GM23248 (cell line): ENCODE measurements at places on chromosomes 16 and 17.

- no peak for DNase-seq
Measured at GRCh38 chr17:30573603-30574175, 96.5 kb downstream of the GOSR1 start.

DNA sequence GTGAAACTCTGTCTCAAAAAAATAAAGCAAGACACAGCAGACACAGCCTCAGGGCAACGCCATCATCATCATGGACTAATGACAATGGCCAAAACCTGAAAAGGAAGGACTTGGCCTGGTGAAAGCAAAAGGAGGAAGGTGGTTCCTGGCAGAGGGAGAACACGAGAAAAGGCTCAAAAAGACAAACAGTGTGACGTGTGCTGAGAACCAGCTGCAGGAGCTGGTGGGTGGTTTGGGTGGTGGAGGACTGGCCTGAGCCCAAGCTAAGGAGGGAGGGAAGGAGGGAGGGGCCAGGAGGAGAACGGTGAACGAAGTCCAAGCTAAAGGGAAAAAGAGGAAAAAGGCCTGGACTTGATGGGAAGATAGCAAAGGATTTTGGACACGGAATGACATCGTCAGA, 85.1 kb downstream of the SLC39A11 start:
- DNase-seq: peak; percentile 7

- DNase-seq: no peak
Measured at GRCh38 chr16:54444851-54445458, 158.4 kb upstream of the IRX3 start.

DNA sequence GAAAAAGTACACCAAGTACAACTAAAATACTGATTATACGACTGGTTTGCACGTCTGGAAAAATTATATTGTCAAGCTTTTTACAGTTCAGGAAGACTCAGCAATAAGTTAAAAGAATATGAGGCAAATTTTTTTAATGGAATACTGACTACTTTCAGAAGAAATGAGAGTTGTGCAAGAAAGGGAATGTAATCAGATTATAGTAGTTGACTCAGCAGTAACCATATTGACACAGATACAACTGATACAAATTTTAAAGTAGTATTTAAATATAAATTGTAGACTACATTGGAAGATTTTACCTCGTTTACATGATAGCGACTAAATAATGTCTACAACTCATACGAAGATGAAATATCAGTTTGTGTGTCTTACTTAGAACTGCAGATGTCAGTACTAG, 16.7 kb downstream of the ASGR2 start:
- peak; percentile 37 for DNase-seq

DNA sequence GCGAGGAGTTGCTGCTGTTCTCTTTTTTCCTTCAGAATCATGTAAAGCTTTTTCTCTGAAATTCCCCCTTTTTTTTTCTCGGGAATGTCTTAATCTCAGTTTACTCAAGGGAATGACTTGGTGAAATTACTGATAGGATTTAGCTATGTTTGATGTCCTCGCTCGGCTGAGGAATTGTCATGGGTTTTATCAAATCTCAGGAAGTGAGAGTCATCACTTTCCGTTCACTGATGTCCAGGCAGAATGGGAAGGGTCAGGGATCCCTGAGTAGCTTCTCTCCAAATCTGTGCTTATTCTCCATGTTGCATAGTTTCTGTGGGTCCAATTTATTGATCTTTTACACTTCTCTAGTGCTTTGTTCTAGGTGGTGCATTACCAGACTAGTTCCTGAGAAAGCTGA, 6.3 kb downstream of the IGSF6 start:
- DNase-seq: peak; percentile 41

DNA sequence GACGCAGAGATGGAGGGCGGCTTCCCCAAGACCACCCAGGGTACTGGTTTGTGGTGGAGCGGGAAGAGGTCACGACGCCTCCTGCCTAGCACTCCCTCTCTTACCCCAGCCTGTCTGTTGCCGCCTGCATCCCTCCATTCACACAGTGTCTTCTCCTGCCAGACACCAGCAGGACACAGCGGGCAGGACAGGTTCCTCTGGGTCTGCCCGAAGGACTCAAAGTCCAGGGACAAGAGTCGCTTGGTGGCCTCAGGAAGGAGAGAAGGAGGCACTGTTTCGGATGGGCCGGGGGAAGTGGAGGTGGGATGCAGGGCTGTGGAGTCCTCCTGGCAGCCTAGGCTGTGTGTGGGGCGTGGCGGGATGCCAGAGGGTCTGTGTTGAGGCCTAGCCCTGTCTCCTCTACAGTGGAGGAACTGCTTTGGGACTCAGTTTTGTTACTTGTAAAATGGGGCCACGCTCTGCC, 19.6 kb upstream of the TNS4 start:
- DNase-seq: no peak

DNA sequence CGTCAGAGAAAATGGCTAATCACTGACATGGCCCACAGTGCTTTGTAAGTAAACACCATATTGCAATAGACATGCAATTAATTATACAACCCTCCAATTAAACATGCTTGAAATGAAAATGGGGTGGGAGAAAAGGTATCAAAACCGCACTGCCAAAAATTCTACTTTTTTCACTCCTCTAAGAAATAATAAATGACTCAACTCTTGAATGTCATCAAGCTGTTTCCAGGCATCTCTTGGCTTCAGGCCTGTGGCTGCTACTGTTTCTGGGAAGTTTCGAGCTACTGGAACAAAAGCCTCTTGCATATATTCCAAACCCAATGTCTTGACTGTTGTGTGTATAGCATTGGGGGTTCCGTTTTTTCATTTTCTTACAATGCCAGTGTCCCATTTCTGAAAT, 412.6 kb downstream of the RBFOX1 start:
- DNase-seq: no peak

GRCh38 chr17:73227379-73227778, 34.3 kb downstream of the CPSF4L start:
- DNase-seq: no peak

- peak; percentile 29 for DNase-seq
Measured at GRCh38 chr17:50317121-50317520, 28.8 kb upstream of the XYLT2 start.

- peak; percentile 47 for DNase-seq
Measured at GRCh38 chr16:27515874-27516353, 33.8 kb downstream of the GTF3C1 start.

DNA sequence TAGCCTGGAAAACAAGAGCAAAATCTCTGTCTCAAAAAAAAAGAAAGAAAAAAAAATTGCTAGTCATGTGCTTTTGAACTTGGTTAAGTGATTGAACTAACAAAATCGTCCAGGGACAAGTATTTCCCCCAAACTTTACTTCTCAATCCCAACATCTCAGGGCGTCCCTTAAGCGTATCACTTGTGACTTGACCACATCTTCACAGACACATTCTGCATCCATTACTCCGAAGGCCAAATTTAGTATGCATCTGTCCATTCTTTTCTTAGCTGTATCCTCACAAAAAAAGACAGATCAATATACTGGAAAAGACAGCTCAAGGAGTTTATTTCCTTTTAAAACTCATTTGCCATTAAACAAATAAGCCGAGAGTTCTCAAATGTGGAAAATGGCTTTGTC, 5.9 kb upstream of the JPT1 start:
- DNase-seq: no peak
